A172 (cell line): ENCODE measurements at places on chromosomes 3 and 15. TPM values are rescaled to one million over a fixed set of nuclear protein-coding genes. Genes with fewer than 3 reads are reported as not detected.

DNA sequence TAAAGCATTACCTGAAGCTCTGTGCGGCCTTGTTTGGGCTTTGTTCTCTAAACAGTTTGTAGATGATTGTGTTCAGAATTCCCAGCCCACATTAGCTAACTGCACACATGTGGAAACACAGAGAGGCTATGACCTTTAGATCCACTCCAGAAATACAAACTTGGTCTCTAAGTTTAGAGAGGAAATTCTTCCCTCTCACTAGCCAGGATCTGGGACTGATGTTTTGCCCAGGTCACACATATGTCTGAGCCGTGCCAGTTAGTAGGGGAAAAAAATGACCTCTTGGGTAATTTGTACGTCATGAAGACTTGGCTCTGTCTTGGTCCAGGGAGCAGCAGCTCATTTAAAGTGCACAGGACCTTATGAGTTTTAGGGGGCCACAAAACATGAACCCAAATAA lies 223.1 kb downstream of the RBMS3 start:
- DNase-seq = no peak

Gene TMEM62
- 23.4 and 39.2 TPM in 2 replicates for total RNA-seq

GRCh38 chr3:100261485-100261903 lies 702 bp downstream of the TBC1D23 start:
- DNase-seq = no peak

Gene CSTA
- total RNA-seq = 0.24 TPM in 1 of 2 replicates, not detected in the other

DNA sequence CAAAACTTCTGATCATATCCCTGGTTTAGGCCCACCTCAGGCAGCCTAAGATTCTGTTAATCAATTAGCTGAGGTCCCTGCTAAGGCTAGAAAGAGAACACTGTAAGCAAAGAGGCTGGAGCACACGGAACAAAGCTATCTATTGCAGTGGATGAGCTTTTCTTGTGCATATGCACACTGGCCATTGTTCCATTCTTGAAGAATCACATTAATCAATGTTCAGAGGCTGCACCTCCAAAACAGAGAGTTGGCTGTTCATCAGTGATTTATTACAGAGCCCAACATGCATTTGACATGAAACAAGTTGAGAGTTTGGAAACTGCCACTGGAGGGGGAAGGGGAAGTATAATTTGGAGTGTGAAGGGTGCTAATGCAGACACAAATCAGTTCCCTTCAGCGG lies 873.0 kb downstream of the ROBO1 start:
- no peak for DNase-seq
